Regular cardiac myocyte (primary cell): ENCODE measurements at places on chromosomes 6 and 20. TPM values are rescaled to one million over a fixed set of nuclear protein-coding genes. Genes with fewer than 3 reads are reported as not detected.

Gene TAP2
- total RNA-seq, result 10.4 and 22.6 TPM in 2 replicates

Gene LY6G6C
- under 0.01 TPM in 1 of 2 replicates, not detected in the other for total RNA-seq

Gene MYL9
- total RNA-seq, result 19.7 and 29.1 TPM in 2 replicates

Gene SOBP
- total RNA-seq, result 4.6 and 11.6 TPM in 2 replicates

Gene SLC44A4
- not detected in 2 replicates for total RNA-seq

Gene SLC22A7
- total RNA-seq, result not detected in 2 replicates

Gene SLC4A11
- 0.38 and 0.85 TPM in 2 replicates for total RNA-seq

Gene MYB
- total RNA-seq, result 0.28 and 6.3 TPM in 2 replicates

Gene HLA-DMB
- total RNA-seq, result under 0.01 and 1.4 TPM in 2 replicates

Gene WFDC13
- total RNA-seq, result not detected in 2 replicates

Gene NFYA
- total RNA-seq, result 9.3 and 22.6 TPM in 2 replicates

Gene COL9A3
- under 0.01 and 0.19 TPM in 2 replicates for total RNA-seq

Gene LPIN3
- total RNA-seq, result 7.7 and 7.9 TPM in 2 replicates

Gene FNDC1
- total RNA-seq, result 0.19 and 1.1 TPM in 2 replicates

Gene TRAPPC3L
- total RNA-seq, result under 0.01 and 0.19 TPM in 2 replicates

Gene SCRT2
- not detected in 2 replicates for total RNA-seq

Gene SLA2
- total RNA-seq, result under 0.01 TPM in 1 of 2 replicates, not detected in the other

Gene FAM50B
- total RNA-seq, result 6.8 and 10.4 TPM in 2 replicates

Gene TMEM217
- 1.2 and 2.5 TPM in 2 replicates for total RNA-seq

Gene EIF6
- total RNA-seq, result 104 and 187 TPM in 2 replicates

Gene MLN
- not detected in 2 replicates for total RNA-seq

Gene CNR1
- under 0.01 and 0.28 TPM in 2 replicates for total RNA-seq

Gene ELOVL4
- 6.2 and 7.3 TPM in 2 replicates for total RNA-seq

Gene WFDC10B
- total RNA-seq, result not detected in 2 replicates

Gene RNF8
- 21.9 and 27.9 TPM in 2 replicates for total RNA-seq

Gene LY6G6D
- not detected in 2 replicates for total RNA-seq
